ENCODE measurements at places on chromosomes 2 and 18.

DNA sequence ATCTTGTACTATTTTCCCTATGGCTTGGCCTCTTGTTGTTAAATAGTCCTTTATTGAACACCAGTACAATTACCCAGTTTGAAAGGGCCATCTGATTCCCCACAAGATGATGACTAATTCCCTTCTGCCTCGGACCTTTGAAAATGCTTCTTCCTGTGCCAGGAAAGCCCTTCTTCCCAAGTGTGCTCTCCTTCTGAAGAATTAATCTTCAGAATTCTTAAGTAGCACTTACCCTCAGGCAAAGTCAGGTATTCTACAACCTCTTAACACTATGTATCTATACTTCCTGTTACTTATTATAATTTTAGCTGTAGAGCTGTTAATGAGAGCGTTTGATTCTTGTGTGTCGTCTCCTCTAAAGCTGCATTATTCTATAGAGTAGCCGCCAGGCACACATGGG is 28.6 kb upstream of the MEX3C start:
- DNase-seq: no peak

DNA sequence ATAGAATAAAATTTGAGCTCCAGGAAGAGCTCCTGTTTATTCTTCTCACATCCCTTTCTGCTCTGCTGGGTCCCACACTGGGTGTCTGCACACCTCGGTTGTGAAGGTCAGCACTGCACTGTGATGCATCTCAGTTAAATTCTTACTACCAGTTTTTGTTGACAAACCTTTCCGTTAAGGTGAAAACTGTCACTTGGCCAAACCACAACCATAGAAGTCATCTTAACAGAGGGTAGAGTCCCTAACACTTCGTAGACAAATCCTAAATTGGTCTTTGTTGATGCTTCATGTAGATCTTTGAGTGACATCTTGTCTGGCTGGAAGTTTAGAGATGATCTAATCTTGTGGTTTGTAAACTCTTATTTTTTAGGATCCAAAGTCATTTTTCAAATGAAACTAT is 167.4 kb upstream of the MAP3K20 start:
- no peak for DNase-seq

DNA sequence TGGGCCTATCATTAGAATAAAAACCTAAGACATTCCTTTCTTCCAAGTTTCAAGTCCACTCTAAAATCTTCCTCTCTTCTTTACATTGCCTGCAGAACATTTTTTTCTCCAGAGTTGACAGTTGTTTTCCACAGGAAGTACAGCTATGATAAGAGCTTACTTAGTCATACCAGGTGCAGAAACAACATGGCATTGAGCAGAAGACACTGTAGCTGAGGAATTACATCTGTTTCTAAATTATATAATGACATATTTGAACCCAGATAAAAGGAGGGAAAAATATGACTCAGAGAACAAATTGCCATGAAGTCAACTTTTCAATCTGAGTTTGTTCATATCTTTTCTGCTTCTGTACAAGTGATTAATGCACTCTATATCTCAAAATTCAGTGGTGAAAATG is 30.2 kb downstream of the CMPK2 start:
- DNase-seq: no peak

DNA sequence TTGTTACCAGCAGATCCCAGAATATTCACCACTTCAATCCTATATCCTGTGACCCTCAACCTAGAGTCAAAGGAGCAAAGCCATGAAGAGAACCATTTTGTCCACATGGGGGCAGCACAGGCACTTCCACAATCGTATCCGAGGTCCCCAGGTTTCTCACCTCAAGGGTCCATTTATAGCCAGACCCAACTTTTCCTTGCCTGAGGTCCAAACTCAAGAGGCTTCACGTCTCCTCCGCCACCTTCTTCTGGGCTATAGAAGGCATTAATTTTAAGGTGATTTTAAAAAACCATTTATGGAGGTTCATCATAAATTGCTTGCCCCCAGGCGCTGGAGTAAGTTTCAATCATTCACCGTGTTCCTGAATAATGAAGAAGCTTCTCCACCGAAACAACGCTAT is 111.6 kb upstream of the NABP1 start:
- peak; percentile 74 for DNase-seq

GRCh38 chr2:28367667-28368356 is 24.8 kb upstream of the FOSL2 start:
- no peak for DNase-seq

DNA sequence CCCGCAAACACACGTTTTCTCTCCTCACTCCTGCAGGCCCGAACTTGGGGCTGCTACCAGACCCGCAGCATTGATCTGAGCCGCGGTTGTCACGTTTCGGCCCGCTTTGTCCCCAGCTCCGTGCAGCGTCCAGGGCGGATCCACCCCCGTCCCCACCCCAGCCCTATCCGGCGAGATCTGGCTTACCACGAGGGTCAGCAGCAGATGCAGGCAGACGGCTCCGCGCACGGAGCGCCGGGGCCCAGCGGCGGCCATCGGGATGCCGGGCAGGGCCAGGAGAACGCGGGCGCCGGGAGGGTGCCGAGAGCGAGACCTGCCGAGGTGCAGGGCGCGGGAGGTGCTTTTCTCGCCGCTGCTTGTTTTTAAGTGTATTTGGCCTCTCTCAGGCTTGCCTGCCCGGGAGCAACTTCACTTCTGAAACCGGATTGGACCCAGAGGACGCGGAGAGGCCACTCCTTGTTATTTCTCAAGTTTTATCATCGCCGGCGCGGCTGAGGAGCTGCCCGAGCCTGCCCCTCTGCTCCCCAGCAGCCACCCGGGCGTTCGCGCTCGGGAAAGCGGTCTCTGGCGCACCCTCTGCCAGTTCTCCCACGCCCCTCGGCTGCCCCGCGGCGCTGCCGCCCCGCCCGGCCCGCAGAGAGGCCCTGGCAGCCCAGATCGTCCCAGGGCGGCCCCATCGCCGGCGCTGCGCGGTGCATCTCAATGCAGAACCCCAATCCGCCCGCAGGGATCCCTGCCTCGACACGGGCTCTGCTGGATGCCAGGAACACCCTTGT is at the start of gene DSC3:
DSC3 (minus strand) TSS at position 337 of the 776 bp plus-strand sequence; CDS start at position 255, 82 bp downstream.
- no peak for DNase-seq

DNA sequence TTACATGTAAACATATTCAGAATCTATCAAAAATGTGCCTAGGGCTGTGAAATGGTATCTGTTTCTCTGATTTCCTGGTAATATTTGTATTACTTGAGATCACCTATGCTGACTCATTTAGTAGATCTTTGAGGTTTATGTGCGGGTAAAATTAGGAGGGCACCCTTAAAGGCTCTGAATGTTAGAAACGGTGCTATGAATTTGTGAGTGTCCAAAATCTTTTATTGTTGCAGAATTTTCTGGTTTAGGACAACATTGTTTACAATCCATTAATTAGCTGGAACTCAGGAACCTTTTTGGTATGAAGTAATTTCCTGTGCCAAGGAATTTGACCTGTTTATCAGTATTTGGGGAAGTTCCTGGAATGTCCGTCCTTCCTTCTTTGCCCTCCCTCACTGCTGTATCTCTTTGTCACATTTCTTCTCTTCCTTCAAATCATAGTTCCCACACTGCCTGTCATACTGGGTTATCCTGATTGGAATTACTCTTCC is 130.5 kb downstream of the TANC1 start:
- no peak for DNase-seq

DNA sequence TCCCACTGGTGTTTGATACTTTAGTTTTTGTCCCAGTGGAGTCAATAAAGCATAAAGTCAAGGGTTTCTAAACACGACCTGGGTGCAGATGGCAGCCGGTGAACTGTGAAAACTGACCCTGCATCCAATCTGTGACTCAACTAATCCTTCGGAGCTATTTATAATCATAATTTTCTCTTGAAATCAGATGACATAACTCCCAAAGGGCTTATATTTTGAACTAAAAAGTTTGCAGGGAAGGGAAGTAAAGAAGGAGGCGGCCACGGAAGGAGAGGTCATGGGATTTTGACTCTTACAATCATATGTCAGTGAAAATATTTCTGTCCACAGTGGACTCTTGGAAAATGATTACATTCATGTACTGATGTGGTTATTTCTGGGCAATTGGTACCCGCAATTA is 178.5 kb downstream of the PDE1A start:
- no peak for DNase-seq

GRCh38 chr2:68156419-68156818 is 1.3 kb upstream of the PNO1 start:
- no peak for DNase-seq

- no peak for DNase-seq
These were observed 104.5 kb upstream of the CELF4 start for GRCh38 chr18:37669991-37670534.

- DNase-seq: no peak
These were observed 135.4 kb downstream of the TRIB2 start for GRCh38 chr2:12852135-12852534.

DNA sequence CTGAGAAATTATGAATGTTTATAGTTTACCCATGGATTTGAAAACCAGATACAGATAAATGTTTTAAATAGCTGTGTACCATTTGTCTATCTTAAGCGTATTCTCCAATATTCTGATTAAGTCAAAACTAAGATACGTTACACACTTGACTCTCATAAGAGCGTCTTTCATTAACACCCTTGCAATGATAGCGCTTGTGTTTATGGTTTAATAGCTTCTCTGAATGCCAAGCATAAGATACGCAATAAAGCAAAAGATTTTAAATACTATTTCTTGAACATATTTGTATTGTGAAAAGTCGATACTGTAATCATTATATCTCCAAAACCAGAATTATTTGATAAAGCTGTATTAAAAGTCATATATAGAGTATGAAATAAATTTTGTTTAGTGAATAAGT is 3.0 kb downstream of the CALCRL start:
- no peak for DNase-seq

- DNase-seq: no peak
These were observed 79.6 kb downstream of the DNER start for GRCh38 chr2:229634601-229635370.

DNA sequence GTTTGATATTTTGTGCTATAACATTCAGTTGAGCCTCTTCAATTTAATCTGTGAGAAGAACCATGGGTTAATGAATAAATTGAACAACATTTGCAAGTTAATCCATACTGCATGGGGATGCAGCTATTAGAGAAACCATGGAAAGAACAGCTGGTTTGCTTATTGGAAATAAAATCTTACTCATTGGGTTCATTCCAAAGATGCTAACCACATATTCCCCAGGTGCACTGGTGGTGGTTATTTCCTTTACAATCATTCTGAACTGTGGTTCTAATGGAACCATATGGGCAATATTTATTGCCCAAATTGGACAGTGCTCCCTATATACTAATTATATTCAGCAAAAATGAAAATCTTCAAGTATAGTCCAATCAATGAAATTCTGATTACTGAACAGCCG is 1200.4 kb upstream of the CDH2 start:
- no peak for DNase-seq

DNA sequence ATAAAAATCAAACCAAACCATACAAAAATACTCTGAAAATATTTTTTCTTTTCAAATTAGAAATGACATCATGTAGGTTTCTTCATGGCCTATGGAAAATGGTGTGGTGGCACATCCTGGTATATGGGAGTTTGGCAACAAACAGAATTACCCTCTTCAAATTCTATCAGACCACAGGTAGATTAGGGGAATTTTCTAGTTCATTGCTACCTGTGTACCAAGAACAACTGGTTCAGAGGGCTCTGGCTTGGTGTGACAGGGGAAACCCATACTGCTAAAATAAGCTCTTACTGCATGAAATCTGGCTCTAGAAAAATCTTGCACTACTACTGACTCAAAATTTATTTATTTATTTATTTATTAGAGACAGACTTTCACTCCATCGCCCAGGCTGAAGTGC is 63.4 kb upstream of the PELI1 start:
- no peak for DNase-seq

GRCh38 chr2:150677551-150677950 is 190.1 kb upstream of the RND3 start:
- DNase-seq: no peak

GRCh38 chr18:13354402-13354801 is 135.8 kb downstream of the LDLRAD4 start:
- DNase-seq: no peak

DNA sequence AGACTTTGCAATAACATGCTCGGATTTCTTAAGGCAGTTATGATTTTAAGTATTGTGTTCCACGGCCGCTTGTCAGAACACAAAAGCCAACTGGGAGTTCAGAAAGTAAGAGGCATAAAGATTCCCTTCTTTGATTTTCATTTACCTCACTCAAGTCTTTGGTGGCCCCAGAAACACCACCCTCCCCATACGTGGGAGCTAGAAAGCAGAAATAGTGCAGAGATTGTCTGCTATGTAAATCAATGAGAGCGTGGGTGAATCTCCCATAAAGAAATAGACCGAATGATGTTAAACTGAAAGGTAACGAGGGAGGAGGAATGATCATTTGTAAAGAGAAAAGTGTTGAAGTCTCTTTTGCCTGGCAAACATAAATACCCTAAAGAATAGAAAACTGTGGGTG is 322.1 kb upstream of the ETAA1 start:
- no peak for DNase-seq

- DNase-seq: no peak
These were observed 46.8 kb upstream of the TBR1 start for GRCh38 chr2:161369311-161369710.

- DNase-seq: no peak
These were observed at the start of gene IL1B for GRCh38 chr2:112836695-112837117. Gene IL1B, minus strand, starts transcription at chr2:112836779. Its CDS starts 550 bp downstream, at chr2:112836229.

- DNase-seq: no peak
These were observed 679.3 kb downstream of the ZEB2 start for GRCh38 chr2:143840601-143841000.
